CD8-positive, alpha-beta memory T cell (primary cell): ENCODE measurements at places on chromosomes 2 and 18.

- no peak for DNase-seq
These were observed 495 bp upstream of the IL36RN start for GRCh38 chr2:113058411-113058994.

DNA sequence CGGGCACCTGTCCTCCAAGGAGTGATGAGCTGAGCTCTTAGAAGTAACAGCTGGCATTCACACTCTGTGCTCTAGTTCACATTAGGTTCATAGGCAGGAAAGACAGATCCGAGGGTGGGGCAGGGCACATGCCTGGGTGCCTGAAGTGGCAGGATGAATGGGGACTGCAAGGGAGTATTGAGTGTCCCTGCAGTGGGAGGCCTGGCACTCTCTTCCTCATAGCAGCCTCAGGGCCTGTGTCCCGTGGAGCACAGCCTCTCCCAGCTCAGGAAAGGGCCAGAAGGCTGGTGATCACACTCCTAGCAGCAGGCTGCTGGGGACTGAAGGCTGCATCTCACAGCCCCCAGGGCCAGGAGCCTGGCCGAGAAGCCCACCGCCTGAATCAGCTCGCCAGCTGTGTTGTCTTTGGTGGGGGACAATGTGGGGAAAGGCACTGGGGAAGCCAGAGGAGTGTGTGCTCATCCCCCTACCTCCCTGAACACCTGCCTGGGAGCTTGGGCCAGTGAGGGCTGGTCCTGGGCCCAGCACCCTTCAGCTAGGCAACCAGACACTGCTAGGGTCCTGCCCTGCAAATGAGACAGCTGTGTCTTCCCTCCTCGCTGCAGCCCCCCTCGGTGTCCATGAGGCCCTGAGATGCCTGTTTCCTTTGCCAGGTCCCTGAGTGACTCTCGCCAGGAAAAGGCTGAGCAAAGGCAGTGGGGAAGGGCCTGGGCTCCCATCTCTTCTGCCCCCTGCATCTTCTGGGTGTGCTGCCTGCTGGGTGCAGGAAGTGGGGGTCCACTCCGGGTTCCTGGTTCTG, 48.2 kb upstream of the HS6ST1 start:
- no peak for DNase-seq

DNA sequence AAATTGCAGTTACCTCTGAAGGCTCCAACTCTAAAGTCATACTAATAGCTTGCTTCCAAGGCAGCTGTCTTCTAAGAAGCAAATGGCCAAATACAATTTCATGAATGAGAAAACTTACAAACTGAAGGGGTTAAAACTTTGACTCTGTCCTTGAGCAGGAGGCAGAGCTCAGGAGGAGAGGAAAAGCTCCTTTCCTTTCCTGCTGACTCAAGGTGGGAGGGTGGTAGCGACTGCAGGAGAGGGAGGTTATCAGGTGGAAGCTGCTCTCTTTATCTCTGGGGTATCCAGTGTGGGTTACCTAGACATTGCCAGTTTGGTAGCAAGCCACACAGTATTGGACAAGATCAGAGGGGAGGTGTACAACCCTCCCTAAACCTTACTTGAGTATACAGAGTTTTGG, 2.7 kb upstream of the EFEMP1 start:
- no peak for DNase-seq

- DNase-seq, result no peak
These were observed 216.8 kb downstream of the MGAT5 start for GRCh38 chr2:134470561-134471168.

DNA sequence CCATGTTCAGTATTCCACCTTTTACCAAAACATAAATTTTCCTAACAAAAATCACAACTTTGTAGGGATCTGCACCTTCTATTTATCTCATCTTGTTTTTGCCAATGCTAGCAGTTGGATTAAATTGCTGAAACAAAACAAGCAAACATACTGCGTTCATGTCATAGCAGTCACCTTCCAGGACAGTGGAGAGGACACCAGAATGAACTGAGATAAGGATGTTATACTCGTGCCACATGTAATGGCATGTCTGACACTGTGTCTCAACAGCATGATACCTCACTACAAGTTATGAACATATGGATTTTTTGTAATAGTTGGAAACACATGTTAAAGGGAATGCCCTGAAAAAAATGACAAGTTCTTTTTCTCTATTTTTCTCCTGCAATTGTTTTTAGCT, 245.3 kb downstream of the XIRP2 start:
- DNase-seq, result no peak

DNA sequence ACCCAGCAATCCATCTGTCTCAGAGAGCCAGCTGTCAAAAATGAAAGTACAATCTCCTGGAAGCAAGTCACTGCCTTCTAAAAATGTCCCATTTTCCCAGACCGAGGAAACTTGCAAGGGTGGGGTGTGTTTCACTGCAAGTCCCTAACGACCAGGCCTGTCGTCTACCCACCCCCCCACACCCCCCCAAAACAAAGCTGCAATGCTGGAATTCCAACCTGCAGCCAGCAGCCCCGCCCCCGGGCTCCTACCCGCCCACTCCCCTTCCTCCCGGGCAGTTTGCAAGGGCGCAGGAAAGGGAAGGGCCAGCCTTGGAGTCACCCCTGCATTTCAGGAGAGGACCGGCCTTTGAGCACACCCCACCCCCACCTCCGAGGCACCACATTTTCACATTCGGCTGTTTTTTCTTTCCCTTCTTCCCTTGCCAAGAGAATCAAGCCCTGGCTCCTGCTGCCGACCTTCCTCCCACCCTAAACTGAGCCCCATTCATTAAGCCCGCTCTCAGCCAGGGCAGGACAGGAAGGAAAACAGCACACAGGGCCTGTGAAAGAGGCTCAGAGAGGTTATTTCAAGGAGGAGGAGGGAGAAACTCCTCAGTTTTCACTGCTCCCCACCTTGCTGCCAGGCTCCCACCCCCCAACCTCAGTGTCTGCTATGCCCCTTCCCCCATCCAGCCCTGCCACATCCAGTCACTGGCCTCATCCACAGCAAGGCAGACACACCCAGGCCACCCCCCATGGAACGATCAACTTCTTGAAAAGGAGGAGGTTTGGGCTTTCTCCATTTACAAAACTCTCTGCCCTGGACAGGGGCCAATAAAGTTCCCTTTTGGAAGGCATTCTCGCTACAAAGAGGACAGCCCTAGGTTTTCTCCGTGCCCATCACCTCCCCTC, 11.3 kb downstream of the SMAD7 start:
- no peak for DNase-seq

DNA sequence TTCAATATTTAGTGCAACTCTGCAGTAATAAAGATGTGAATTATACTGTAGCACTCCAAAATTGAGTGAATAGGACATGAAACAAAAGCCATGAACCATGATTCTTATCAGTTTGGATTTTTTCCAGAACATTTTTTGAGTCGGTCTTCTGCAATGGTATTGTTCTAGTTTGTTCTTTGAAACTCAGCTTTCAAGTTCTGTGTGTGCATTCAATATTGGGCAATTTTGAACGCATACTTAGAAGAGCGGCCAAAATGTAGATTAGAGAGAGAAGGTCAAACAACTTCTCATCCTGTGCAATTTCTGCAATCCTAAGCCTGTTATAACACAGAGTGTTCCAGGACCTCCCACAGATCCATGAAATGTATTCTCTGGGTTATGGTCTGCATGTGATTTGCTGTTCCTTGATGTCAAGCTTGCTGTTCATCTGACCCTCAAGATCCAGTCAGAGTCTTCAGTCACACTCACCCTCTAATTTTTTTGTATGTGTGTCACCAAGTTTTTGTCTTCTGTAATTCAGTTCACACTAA, 48.3 kb downstream of the TSPYL6 start:
- DNase-seq, result no peak

GRCh38 chr2:152456262-152456661, 121.3 kb downstream of the FMNL2 start:
- DNase-seq, result no peak
